ENCODE measurements at places on chromosomes 1 and 21.

GRCh38 chr1:175493321-175494010 is 249.9 kb downstream of the TNR start:
- DNase-seq, result no peak

DNA sequence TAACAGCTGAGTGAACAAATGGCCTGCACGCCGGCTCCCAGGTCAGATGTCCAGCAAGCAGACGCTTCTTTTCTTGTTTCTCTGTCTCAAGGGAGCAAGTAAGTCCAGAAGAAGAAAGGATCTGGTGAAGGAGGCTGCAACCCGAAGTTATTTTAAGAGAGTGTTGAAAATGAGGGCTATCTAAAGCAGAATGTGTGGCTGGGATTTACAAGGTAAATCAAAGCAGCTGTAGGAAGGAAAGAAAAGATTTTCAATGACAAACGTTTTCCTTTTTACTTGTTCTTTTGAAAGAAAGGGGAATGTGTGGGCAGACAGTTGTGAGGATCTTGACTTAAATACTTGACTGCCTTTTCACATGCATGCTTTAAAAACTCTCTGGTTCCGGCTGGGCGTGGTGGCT is 311.5 kb downstream of the KIF26B start:
- DNase-seq, result no peak

DNA sequence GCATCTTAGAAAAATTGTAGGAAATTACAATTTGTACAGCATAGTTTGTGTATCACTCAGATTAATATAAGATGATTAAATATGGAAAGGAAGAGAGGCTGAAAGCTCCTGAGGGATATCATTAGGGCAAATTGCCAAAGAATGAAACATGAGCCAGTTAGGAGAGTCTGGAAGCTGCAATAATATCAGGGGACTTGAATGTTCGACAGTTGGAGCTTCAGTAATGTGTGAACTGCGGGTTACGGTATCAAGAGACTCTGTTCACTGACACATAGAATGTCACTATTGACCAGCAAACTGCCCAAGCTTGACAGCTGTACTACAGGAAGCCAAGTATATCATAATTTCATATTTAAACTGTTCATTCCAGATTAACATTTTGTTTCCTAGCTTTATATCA is 157.2 kb downstream of the DENND1B start:
- DNase-seq, result no peak

DNA sequence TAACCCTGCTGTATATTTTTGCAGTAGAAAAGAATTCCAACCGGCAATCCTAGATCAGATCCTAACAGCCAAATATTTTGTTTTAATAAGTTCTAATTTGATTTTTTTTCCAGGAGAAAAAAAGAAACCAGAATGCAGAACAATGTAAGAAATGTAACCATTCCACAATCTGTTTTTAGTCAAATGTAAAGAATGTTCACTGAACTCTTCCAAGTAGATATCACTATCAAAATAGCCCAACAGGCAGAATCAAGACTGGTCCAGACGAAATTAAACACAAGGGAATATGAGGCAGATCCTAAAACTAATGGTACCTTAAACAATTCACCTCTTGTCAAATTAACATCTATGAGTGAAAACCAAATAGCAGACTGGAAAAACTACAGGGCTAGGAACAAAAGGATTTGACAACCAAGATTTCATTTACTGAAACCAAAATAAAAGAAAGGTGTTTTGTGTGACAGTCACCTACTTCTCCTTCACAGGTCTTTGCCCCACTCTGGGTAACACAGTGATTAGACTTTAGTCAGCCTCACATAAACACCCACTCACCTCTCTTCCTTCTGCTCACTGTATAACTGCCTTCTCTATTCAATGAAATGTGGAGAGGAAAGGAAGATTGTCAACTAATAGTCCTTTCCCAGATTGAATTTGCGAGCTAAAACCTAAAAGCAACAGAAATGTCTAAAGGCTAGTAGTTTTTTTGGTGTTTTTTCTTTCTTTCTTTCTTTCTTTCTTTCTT is 137.9 kb downstream of the FAF1 start:
- no peak for DNase-seq

DNA sequence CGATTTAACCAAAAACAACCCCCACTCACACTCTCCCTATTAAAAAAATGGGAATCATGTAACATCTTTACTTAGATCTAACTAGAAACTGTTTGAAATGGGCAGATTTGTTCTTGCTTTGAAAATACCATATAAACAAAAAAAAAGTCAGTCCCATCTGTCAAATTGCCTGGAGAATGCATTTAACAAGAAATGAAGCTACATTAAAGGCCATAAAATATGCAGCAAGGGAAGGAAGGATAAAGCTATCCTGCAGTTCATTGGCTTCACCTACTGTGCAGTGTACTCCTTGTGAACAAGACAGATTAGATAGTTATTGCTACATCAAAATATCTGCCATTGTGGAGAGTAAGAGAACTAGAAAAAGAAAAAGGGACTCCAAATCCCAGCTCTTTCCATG is 160.5 kb downstream of the LRRC7 start:
- DNase-seq, result no peak

DNA sequence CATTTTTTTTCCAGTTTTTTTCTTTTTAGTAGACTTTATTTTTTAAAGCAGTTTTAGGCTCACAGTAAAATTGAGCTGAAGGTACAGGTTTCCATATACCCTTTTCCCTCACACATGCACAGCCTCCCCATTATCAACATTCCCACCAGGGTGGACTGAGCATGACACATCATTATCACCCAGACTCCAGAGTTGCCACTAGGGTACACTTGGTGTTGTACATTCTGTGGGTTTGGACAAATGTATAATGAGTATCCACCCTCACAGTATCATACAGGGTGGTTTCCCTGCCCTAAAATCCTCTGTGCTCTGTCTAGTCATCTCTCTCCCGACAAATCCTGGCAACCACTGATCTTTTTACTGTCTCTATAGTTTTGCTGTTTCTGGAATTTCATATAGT is 3.0 kb upstream of the AIM2 start:
- no peak for DNase-seq

GRCh38 chr1:22207511-22208267 is 64.8 kb upstream of the WNT4 start:
- no peak for DNase-seq

DNA sequence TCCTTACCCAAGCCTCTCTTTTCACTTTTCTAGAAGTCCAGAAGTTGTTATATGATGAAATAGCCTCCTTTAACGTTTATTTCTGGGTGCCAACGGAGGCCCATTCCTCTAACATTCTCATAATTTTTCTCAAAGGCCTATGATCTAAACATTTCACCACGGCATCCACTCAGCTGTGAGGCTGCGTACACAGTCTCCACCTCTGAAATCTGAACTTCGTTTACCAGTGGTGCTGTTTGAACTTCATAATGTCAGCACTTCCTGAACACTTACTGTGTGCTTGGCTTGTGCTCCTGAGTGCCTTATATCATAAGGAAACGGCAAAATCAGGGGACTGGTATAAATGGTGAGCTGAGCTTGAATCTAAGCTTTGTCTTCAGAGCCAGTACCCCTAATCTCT is 12.0 kb upstream of the RBP7 start:
- no peak for DNase-seq

DNA sequence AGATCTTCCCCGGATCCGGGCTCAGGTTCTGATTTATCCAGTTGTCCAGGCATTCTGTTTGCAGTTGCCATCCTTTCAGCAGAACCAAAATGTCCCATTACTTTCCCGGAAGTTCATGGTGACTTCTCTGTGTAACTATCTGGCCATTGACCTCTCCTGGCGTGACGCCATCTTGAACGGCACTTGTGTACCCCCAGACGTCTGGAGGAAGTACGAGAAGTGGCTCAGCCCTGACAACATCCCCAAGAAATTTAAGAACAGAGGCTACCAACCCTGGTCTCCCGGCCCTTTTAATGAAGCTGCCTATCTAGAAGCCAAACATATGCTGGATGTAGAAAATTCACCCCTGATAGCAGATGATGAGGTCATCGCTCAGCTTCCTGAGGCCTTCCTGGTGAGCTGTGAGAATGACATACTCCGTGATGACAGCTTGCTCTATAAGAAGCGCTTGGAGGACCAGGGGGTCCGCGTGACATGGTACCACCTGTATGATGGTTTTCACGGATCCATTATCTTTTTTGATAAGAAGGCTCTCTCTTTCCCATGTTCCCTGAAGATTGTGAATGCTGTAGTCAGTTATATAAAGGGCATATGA is 22.4 kb downstream of the AADACL4 start:
- no peak for DNase-seq
